ENCODE measurements at places on chromosomes 6 and 20.

- DNase-seq: peak; percentile 85
These were observed 95.5 kb upstream of the SCGN start for GRCh38 chr6:25556516-25556915.

- no peak for DNase-seq
These were observed 63.0 kb upstream of the EIF2S2 start for GRCh38 chr20:34175079-34175478.

DNA sequence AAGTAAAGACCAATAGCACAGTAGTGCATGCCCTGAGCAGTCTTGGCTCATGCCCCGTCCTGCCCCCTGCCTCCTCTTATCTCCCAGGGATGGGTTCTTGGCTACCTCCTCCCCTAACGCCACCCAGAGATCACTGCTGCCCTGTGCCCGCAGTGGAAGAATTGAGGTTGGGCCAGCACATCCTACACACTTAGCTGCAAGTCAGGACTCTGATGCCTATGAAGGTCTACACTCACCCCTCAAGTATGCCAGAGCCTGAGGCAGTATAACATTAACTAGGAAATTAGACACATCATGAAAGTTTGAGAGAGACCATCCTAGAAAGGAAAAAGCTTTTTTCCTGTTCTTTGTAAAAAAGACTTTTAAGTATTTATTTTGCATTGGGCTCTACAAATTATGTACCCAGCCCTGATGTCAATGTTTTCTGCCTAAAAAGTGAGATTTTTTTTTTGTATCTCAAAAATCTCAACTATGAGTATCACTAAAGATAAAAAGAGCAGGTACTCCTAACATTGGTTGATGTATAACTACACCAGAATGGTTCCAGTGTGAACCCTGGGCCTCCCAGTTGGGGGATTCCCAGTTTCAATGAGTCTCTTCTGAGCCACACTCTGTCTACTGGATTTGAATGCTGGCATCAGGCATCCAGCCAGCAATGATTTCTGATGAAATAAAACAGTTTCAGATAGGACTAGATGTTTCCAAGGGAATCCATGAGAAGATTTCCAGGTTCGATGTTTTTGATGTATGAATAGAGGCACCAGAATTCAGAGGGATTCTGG is 115.4 kb downstream of the ISM1 start:
- DNase-seq: no peak

DNA sequence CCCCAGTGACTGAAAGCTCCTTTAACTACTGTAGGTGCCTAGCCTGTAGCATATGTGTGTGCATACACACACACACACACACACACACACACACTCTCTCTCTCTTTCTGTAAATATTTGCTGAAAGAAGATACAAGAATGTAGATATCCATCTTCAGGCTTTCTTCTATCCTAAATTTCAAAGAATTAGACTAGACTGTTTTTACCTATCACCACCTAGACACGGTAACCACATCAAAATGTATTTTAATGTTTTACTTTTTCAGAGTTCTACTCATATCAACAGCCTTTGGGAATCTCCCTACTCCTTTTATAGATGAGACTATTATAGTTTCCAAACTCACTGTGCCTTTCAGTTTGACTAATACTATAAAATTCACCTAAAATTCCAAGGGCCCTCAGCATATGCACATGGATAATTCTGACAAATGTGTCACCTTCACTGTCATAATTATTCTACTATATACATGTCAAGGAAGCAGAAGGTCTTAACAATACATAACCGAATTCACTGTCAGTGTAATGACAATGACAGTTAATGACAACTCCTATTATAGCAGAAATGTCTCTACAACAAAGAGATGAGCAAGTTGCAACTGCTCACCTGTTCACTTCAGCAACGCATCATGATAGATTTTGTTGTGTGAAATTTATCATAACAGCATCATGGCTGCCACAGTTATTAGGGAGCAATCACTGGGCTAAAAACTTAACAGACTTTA is 236.5 kb downstream of the GMPR start:
- DNase-seq: peak; percentile 20

- no peak for DNase-seq
These were observed 24.8 kb downstream of the SUN5 start for GRCh38 chr20:32979201-32979998.

DNA sequence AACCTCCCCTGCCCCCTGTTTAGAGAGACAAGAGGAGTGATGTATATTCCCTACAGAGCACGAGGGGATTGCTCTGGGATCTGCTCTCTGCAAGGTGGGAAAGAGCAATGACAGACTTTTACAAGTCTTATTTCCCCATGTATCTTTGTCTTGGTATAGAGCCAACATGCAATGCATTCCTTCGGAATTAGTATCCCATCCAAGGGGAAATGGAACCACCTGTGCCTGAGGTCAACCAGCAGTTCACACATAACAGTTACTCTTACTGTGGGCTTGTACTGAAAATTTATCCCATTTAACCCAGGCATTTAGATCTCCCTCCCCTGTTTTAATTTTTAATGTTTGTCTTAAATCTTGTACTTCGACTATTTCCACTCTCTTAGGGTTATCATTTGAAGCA is 250.4 kb downstream of the C6orf118 start:
- no peak for DNase-seq

- DNase-seq: no peak
These were observed 239.5 kb downstream of the SLC35F1 start for GRCh38 chr6:118146584-118146983.

DNA sequence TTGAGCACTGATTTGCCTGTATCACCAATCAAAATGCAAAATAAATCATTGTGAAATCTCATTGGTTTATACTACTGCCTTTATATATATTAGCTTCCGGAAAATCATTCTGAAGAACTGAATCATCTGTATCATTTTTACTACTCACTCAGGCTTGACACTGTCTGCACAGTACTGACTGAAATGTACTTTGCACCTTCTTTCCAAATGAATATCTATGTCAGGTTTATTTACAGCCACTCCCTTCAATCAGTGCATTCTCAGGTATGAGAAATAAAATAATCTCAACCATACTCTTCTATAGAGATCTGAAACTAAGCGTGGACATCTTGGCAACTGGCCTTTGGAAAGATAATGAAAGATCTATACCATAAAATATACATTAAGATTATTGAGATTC is 2.7 kb downstream of the KHDRBS2 start:
- DNase-seq: no peak

DNA sequence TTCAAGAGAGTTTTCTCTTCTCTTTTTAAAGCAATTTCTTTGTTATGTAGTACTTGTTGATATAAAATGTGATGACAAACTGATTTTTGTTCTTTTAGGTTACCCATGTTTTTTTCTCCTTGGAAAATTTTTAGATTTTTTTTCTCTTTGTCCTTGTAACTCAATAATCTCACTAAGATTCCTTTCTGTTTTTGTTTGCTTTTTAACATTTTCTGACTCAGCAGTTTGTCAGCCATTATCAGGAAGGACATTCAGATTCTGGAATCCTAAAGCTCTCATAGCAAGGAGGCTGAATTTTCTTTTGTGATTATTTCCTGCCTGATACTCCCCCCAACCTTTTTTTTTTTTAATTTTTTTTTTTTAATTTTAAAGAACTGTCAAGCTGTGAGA is 75.2 kb upstream of the CITED2 start:
- DNase-seq: no peak

GRCh38 chr6:145689529-145689928 is 45.8 kb downstream of the EPM2A start:
- DNase-seq: no peak

DNA sequence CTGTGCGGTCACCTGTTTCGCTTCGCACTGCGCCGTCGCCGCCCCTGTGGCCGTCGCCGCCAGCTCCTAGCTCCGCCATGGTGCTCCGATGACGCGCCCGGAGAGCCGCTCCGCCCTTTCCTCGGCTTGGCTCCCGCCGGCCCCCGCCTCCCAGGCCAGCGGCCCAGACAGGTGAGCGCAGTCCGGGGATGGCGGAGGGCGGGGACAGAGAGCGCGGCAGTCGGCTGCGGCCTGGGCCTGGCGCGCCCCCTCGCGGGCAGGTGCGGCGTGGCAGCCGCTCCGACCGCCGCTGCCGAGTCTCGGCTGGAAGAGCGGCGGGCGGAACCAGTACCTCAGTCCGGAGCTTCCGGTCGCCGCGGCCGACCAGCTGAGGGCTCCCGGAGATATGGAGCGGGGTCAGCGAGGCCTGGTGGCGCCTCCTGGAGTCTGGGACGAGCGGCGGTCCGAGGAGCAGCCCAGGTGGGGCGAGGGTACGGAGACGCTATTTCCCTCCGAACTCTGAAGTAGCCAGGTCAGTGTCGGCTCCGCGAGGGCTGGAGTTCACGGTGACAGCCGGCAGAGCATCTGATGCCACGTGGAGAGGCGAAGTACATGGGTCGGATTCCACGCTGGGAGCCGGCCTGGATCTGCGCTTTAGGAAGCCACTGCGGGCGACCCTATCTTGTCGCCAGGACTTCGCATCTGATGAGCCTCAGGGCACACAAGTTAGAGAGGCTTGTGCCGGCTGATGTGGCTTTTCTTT is at the start of gene MAP7:
Gene MAP7 (minus strand): TSS at position 93 of the 742 bp plus-strand sequence. CDS start 14 bp downstream, at position 79.
- DNase-seq: peak; percentile 79

DNA sequence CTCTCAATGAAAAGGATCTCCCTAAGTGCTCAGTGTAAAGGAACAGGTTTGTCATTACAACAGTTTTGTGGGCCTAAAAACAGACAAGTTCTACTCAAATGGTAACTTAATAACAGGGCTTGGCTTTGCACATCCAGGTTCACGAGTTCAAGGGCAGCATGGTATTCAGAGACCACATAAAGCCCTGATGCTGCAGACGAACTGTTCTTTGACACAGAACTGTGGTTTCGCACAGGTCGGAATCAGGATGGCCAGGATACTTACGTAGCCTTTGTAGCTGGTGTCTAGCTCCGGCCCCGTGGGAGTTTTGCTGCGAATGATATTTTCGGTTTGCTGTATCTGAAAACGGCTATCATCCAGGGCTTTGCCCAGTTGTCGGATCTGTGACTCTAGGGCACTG is 335.9 kb downstream of the ESR1 start:
- no peak for DNase-seq

GRCh38 chr6:3341467-3341866 is 82.7 kb downstream of the PSMG4 start:
- no peak for DNase-seq

GRCh38 chr20:59682603-59683002 is 78.3 kb downstream of the PHACTR3 start:
- no peak for DNase-seq

- peak; percentile 12 for DNase-seq
These were observed 374.1 kb upstream of the MANEA start for GRCh38 chr6:95203153-95203754.

- DNase-seq: no peak
These were observed 8.8 kb upstream of the CDH22 start for GRCh38 chr20:46316984-46317684.

DNA sequence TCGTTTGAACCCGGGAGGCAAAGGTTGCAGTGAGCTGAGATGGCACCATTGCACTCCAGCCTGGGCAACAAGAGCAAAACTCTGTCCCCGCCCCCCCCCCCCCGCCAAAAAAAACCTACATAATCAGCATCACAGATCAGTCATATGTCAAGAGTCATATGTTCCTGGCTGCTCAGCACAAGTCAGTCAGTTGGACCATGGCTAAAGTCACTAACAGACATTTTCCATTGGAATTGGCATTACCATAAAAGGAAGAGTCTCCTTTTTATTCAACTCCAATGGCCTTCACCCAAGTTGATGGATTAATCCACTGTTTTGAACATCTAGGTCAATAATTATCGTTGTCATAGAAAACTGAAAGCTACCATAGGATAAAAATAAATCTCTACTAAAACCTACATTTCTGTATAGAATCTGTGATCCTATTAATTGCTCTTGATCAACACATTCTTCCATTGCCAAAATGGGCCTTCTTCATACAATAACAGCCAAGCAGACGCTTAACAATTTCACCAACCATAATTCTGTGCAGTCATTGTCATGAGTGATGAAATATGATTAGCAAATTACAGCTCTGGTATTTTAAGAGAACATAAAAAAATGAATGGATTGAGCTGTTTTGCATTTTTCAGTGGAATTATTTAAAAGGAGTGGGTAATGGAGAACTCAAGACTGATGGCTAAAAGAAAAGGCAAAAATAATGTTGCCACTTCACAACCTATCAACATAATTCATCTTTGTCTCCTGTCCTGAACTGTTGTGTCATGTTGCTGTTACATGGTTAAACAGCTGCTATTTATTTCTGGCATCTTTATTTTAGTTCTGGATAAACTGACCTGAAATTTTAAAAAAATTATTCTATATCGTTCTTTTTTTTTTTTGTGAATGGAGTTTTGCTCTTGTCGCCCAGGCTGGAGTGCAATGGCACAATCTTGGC is 555.5 kb upstream of the JARID2 start:
- no peak for DNase-seq

DNA sequence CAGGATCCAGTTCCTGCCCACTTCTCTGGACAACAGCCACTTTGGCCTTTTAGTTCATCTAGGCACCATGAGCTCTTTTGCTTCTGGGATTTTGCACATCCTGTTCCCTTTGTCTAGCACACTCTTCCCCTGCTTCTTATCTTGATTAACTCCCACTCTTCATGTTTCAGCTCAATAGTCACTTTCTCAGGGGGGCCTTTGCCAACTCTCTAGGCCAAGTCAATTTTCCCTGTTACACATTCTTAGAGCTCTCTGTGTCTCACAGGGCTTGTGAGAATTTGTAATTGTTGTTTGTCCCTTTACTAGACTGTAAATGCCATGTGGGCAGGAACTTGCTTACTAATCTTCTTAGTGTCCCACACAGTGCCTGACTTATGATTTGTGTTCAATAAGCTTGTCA is 58.1 kb upstream of the EPB41L1 start:
- DNase-seq: no peak

GRCh38 chr6:143247586-143247985 is 186.9 kb downstream of the AIG1 start:
- no peak for DNase-seq

DNA sequence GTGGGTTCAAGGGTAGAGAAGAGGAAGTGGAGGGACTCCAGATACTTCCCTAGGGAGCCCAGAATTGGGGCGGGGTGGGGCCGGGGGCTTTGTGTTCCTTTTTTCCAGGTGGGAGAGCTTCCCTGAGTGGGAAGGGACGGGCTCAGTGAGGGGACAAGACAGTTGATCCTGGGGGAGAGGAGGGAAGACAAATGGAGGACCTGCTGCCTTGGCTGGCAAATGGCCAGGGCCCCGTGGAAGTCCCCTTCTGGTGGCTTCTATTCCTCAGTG is 2.6 kb downstream of the CTSZ start:
- peak; percentile 64 for DNase-seq

DNA sequence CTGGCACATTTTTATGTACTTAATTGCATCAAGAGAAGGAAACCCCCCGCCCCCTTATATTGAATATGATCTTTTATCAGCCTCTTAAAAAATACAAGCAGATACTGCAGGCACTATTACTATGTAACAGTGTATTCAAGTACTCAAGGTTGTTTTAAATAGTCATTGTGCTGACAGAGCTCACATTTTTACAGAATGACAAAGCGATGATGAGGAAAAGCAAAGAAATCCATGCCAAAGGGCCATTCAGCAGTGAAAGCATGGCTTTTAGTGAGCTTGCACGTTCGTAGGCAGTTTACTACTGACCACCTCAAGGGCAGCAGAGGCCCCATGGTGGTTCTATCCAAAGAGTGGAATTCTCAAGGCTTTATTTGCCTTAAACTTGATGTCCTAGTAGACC is 146.8 kb downstream of the RPS12 start:
- DNase-seq: no peak

GRCh38 chr6:69570106-69570505 is 226.7 kb downstream of the LMBRD1 start:
- no peak for DNase-seq
